ENCODE measurements at places on chromosomes 7 and 10.

DNA sequence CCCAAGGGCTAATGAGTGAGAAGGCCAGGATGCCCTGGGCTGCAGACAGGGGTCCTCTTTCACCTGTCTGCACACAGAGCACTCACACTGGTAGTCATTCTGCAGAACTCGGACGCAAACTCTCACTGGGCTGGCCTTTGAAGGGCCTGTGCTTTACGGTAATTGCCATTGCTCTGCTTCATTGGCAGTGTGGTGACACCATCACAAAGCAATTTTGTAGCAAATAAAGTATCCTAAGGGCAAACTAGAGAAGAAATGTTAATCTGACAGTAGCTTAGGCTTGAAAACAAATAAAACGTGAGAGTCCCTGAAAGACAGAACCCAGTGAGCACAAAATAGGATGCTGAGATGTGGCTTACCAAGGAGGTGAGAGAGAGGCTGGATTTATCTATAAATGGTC, 30.6 kb upstream of the FIGNL1 start:
- DNase-seq: no peak

DNA sequence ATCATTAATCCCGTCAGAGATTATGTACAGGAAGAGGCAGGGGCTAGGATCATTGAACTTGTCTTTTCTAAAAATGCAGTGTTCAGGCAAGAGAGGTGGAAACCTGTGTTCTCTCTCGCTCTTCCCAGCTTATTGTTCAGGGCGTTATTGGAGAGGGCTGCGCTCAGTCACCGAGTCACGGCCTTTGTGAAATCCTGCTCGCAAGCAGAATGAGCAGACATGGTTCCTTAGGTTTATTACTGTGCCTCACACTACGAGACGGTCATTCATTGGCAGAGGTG, 631 bp upstream of the PRKRIP1 start:
- DNase-seq: no peak

DNA sequence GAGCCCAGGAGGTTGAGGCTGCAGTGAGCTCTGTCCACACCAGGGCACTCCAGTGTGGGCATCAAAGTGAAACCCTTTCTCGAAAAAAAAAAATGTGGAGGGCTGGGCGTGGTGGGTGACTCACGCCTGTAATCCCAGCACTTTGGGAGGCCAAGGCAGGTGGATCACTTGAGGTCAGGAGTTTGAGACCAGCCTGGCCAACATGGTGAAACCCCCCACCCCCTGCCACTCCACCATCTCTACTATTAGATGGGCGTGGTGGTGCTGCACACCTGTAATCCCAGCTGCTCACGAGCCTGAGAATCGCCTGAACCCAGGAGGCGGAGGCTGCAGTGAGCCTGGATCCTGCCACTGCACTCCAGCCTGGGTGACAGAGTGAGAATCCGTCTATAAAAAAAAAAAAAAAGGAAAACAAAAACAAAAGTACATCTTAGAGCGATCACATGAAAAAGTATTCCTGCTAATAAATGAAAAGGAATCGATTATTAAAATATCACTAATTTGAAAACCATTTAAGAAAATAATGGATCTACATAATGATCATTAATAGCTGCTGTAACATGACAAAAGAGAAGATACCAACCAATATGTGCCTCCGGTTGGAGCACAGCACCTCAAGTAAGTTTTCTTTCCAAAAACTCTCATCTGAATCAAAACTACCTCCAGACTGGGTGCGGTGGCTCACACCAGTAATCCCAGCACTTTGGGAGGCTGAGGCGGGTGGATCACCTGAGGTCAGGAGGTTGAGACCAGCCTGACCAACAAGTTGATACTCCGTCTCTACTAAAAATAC, 4.9 kb downstream of the HNRNPF start:
- DNase-seq: no peak

DNA sequence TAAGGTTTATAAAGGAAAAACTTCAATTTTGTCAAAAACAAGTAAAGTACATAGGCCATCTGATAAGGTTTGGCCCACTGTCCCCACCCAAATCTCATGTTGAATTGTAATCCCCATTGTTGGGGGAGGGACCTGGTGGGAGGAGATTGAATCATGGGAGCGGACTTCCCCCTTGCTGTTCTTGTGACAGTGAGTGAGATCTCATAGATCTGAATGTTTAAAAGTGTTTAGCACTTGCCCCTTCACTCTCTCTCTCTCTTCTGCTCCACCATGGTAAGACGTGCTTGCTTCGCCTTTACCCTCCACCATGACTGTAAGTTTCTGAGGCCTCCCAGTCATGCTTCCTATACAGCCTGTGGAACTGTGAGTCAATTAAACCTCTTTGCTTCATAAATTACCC, 18.2 kb downstream of the MRPL32 start:
- no peak for DNase-seq

DNA sequence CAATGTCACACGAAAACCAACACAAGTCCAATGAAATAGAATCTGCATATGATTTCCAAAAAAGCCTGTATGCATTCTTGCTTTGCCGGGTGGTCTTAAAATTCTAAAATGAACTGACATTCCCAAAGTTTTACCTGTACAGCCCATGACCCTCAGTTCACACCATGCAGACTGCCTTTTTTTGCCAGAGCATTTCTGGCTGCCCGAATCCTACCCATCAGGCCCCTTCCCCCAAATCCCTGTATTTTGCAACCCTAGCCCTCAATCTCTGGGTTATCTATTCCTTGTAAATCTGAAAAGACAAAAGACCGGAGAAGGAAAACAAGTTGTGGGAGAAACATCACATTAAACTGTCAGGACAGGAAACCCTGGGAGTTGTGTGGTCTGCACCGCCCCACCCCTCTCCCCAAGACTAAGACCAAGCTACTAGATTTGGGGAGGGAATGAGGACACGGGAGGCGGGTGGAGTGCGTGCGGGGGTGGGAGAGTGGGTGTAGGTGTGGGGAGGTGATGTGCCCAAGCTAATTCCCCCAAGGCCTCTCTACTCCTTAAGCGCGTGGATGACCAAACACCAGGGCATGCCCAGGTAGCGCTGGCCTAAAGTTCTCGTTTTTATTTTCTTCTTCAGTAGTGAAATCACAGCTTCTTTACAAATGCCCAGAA, 1.4 kb downstream of the JCAD start:
- DNase-seq: no peak

DNA sequence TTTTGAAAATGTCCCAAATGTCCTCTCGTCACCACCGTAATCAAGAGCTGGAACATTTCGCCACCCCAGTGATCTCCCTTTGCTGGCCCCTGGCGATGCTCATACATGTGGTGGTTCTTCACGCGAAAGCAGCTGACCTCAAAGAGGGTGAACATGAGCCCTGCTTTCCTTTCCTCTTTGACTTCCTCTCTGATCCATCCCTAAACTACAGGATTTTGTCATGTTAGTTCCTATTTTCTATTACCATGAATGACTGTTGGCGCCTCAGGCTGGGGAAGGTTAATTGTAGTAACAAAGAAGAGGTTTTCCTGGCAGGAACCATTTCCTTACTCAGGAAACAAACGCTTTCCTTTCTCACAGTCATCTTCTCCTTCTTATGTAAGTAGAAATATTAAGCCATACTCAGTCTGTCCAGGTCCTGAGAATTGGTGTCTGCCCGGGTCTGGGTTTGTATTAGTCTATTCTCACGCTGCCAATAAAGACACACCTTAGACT, 114.5 kb downstream of the INSYN2A start:
- DNase-seq: no peak

- DNase-seq: no peak
Measured at GRCh38 chr10:106960812-106961211, 203.7 kb downstream of the SORCS1 start.

DNA sequence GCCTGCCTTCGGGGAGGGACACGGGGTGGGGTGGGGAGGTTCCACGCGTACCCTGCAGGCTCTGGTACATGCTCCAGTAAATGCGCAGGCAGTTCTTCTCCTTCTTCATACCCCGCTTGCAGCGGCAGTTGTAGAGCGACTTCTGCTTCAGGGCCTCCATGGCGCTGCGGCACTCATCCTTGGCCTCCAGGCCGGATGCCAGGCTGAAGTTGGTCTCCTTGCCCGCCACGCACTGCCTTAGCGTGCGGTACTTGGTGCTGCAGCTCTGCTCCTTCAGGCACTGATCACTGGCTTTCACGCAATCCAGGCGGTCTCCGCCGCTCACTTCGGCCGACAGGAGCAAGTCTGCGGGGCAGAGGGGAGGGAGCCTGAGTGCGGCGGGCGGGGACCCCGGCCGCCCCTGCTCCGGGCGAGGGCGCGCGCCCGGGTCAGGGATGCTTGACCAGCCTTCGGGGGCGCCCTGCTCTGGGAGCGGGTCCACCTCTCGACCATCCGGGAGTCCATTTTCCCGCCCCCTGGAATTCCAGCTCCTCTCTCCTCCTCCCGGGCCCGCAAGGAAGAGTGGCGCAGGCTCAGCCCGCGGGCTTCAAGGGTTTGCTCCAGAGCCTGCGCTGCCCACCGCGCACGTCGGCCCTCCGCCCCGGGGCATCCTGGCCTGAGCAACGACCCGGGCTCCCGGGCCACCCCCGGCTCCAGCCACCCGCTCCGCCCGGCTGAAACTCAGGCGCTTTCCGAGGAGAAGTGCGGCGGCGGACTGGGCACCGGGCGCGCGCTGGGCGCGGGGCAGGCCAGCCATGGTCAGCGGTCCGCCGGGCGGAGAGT, 2.0 kb downstream of the GFRA1 start:
- DNase-seq: no peak

- DNase-seq: no peak
Measured at GRCh38 chr10:131973160-131973951, 8.4 kb downstream of the BNIP3 start.

- no peak for DNase-seq
Measured at GRCh38 chr7:135601182-135601581, 43.5 kb downstream of the NUP205 start.

DNA sequence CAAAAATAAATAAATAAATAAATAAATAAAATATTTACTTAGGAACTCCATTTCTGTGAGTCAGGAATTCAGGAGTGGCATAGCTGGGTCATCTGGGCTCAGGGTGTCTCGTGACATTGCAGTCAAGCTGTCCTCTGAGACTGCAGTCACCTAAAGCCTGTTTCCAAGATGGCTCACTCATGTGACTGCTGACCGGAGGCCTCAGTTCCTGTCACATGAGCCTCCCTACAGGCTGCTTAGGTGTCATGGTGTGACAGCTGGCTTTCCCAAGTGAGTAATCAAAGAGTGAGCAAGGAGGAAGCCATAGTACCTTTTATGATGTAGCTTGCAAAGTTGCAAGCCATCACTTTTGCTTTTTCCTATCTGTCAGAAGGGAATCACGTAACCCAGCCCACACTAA, 128.6 kb upstream of the KCTD7 start:
- DNase-seq: peak; percentile 66

- DNase-seq: no peak
Measured at GRCh38 chr10:119541459-119542356, 811 bp downstream of the RGS10 start.

GRCh38 chr10:92688927-92689662, 660 bp upstream of the HHEX start:
- no peak for DNase-seq

DNA sequence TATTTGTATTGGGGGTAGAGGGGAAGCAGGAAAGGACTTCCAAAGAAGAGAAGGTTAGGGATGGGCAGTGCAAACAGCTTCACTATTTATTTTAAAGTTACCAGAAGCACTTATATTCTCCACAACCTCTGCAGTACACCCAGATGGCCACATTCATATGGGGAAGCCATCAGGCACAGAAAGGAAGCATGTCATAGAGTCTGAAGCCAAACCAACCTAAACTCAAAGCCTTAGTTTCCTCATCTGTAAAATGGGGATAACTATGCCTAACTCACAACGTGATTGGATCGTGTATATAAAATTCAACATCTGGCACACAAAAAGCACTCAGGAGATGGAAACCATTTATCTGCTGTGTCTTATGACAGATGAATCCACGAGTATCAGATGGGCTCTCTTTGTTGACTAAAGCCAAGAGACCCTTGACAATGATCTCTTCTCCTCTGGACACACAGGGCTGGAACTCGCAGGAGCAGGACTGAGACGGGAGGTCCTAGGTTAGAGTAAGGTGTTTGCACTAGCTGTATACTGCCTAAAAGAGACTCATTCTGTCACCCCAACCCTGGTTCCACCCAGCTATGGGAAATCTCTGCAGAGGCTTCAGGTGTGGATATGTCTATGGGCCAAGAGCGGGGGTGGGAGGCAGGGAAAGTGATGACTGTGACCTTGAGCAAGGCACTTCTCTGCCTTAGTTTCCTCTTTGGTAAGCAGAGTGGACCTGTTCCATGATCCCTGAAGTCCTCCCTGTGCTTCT, 1.8 kb downstream of the KIAA1549 start:
- DNase-seq: no peak

DNA sequence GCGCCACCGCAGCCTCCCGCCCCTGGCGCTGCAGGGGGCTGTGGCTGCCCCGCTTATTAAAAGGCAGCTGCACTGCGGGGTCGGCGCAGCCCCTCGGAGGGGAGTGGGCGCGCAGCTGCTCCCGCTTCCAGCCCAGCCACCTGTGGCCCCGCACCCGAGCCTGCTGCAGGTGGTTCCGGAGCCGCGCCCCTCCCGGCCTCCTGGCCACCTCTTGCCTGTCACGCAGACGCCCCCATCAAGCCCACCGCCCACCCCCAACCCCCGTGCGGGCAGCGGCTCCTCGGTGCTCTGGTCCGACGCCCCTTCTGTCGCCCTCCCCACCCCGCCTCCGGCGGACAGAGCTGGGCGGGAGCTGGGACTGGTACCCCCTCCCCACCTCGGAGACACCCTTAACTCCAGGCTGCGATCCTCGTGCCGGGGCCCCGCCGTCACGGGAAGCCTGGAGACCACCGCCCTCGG, 549 bp downstream of the CALY start:
- no peak for DNase-seq

DNA sequence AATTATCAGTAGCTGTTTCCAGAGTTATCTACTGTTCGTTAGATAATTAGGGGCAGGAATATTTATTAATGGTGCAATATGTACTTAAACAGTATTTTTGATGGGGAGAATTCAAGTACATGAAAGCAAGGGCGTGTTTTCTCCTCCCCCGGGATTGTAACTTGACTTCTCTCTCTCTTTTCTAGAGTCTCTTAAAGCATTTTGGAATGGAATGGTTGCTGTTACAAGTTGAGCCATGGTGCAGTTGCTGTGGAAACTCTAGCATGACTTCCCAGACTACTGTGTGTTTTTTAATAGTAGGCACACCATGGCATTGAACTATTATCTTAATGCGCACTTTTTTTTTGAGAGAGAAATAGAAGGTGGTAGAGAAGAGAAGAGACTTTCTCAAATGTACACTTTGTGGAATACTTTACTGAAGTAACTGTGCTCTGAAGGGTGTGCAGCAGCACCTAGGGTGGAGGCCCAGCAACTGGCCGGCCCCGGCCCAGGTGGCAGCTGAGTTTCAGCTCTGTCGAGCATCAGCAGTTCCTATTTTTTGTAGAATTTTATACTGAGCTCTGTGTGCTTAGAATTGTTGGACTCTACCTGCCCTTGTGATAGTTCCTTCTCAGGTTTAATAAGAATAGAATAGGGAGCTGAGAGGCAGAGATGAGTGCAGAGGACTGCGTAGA, 64.4 kb downstream of the CCNY start:
- DNase-seq: no peak

GRCh38 chr10:128729910-128730420, 603.7 kb upstream of the MKI67 start:
- DNase-seq: no peak

- DNase-seq: no peak
Measured at GRCh38 chr7:151764056-151764920, 112.6 kb downstream of the PRKAG2 start.

GRCh38 chr7:134470864-134471263, 12.0 kb upstream of the AKR1B1 start:
- DNase-seq: no peak
